ENCODE measurements at places on chromosomes 7 and 10. TPM values are rescaled to one million over a fixed set of nuclear protein-coding genes. Genes with fewer than 3 reads are reported as not detected.
A peak's percentile ranks its signal among the peaks of the same experiment; 100 is the strongest.

- no peak for DNase-seq
Measured at GRCh38 chr7:150992833-150993302, 2.1 kb downstream of the NOS3 start.

GRCh38 chr10:3648576-3648975, 136.4 kb downstream of the KLF6 start:
- DNase-seq = no peak

GRCh38 chr10:4136121-4136520, 351.1 kb upstream of the KLF6 start:
- no peak for DNase-seq

- DNase-seq = no peak
Measured at GRCh38 chr10:101414034-101414433, 60.1 kb downstream of the BTRC start.

- no peak for DNase-seq
Measured at GRCh38 chr7:5082806-5083205, 37.1 kb downstream of the RBAK start.

DNA sequence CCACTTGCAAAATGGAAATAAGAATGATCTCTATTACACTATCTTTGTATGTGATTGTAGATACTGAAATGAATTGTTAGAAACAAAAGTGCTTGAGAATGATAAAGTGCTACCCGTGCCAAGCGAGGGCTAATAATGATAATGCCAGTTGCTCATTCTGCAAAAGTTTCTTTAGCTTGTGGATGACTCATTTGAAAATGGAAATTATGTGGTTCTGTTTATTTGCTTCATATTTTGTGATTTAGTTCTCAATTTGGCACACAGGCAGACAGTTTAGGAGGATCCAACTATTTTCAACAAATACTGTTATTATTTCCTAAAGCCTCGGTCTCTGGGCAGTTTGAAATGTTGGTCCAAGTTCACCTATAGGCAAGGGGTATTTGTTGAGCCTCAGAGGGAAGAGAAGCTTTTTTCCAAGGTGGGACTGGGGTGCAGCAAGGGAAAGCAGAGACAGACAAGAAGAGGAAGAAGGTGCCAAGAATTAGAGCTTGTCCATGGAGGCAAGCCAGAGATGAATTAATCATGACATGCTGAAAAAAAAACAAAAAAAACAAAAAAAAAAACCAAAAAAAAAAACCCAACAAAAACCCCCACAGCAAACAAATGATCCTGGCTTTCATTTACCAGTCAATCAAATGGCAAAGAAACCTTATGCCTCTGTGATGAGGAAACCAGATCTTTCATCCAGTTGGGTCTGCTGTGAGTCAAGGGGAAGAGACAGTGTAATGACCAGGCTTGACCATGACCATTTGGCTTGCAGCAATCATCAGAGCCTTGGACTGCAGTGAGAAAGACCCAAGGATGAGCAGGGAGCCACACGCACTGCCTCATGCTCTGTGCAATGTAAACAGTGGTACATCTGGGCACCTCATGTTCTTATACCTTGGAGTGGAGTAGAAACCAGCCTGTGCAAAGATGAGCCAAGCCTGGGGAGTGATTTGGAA, 285.0 kb upstream of the HABP2 start:
- no peak for DNase-seq

GRCh38 chr7:31702354-31702753, 15.3 kb downstream of the PPP1R17 start:
- DNase-seq = no peak

- DNase-seq = no peak
Measured at GRCh38 chr7:136857573-136857972, 10.9 kb upstream of the CHRM2 start.

GRCh38 chr7:54299426-54299825, 242.7 kb upstream of the VSTM2A start:
- DNase-seq = no peak

DNA sequence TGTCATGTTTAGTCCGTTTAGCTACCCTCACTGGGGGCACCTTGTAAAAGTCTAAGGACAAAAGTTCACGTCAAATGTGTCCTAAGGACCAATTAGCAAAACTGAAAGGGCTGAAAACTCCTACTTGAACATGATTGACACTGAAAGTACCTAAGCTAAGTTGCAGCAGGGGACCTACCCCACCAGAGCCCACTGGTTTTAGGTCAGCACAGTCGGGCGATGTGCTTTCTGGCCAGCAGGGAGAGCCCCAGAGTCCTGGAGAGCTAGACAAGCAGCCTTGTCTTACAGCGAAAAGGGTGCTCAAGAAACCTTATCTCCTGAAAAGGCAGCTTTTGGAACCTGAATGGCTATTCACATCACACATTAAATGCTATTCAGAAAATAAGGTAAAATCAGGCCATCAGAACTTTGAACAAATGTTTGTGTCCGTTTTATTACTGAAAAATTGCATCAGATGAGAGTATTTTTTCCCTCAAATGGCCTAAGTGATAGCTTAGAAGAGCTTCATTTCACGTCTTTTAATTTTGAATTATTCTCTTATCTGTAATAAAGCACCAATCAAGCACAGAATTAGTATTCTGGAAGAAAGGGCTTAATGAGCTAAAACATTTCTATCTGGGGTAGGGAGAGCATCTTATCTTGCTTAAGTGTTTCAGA, 52.2 kb upstream of the MKI67 start:
- DNase-seq = no peak

DNA sequence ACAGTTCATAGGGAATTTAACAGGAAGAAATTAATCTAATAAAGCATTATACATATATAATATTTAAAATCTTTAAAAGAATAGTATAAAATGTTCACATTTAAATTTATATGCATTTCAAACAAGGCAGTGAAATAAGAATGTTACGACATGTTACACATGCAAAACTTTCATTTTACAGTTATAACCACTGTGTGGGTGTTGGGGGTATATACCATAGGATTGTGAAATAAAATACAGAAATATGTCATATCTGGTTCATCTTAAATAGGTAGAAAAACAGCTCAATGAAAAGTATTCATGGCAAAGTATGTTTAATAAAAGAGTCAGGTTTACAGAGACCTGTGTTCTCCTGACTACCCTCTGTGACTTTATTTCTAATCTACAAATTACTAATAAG, 45.6 kb downstream of the CHCHD3 start:
- no peak for DNase-seq

DNA sequence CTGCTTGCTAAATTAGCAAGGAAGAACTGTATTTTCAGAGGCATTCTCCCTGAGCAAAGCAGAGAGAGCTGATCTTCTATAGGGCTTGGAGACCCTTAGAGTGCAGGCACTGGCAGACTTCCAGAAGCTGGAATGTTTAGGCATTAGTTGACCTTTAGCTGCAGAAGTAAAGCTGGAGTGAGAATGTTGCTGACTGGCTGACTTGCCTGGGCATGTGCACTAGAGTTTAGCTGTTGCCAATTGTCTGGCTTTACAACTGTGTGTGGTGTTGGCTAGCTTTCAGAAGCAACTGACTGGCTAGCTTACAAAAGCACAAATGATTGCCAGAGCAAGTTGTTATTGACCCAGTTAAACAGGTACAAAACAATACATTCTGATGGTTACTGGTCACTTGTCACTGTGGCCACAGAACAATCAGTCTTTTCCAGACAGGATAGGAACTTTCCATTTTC, 25.1 kb downstream of the FAM13C start:
- DNase-seq = no peak

DNA sequence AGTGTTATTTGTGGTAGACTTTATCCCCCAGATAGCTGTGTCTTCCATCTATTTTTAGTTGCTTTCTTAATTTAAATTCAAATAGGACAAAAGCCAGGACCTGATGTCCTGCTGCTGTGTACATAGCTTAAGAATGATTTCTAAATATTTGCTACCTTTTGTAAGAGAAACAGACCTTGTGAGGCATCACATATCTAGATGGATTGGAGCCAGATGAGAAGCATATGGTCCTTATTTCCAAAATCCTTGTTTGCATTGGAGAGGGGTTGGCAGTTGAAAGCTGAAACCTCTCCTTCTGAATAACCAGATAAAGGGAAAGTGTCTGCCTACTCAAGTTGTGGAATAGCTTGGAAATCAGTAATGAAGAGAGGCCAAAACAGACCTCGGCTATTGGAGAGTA, 50.7 kb upstream of the AMPH start:
- no peak for DNase-seq

DNA sequence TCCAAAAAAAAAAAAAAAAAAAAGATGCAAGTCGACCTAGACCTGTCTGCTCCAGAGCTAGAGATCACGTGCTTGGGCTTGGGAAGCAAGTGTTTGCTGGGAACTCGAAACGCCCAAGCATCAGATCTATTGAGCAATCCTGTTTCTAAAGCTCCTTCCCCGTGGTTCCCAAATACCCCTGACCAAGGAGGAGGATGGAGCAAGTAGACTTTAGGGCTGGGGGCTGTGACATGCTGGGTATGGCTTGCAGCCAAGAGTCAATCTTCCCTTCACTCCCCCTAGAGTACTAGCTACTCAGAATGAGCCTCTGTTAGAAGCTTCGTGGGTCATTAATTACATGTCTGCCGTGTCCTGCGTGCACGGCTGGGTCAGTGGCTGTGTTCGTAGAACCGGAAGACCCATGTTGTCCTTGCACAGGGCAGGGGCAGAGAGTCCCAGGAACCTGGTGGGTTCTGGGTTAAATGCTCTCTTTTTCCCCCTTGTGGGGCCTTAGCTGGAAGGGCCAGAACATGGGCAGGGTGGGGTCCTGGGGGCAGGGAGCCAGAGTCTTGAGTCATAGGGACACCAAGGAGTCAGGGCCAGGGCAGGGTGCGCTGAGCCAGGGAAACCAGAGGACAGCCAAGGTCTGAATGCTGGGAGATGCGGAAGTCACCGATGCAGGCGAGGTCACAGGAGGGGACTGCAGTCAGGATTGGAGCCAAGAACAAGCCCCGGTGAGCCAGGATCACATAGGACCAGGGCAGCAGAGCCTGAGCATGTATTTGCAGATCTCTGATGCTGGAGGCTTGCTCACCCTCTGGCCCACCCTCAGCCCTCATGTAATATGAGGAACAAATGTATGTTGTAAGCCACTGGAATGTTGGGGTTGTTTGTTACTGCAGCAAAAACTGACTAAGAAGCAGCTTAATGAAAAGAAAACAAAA, 34.6 kb upstream of the TPST1 start:
- peak; percentile 72 for DNase-seq

DNA sequence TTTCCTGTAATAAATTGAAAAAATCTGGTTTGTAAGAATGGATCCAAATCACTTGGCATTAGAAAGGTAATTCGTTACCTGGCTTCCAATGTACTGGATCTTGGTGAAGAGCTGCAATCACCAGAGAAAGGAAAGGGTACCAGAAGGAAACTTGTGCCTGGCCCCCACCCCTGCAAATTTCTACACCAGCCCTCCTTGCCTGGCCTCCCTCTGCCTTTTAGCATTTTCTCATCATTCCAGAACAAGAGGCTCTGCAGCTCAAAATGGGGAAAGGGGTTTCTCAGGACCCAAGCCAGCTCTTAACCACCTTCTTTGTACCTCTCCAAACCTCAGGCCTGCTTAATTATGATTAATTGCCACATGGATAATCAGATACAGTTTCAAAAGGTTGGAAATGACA, 612.8 kb upstream of the MGMT start:
- DNase-seq = no peak

- no peak for DNase-seq
Measured at GRCh38 chr10:128241023-128241422, 114.8 kb upstream of the MKI67 start.

DNA sequence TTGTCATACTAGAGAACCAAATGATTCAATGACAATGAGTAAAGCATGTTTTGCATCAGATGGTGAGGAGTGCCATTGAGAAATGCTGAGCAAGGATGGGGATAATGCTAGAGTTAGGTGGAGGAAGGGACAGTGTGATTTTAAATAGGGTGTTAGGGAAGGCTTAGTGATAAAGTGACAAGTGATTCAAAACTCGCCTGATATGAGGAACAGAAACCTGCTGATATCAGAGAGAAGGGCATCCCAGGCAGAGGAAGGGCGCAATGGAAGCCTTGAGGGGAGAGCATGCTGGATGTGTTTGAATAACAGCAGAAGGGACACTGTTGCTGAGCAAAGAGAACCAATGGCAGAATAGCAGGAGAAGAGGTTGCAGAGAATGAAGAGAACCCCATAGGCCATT, 196.2 kb downstream of the NRG3 start:
- no peak for DNase-seq

DNA sequence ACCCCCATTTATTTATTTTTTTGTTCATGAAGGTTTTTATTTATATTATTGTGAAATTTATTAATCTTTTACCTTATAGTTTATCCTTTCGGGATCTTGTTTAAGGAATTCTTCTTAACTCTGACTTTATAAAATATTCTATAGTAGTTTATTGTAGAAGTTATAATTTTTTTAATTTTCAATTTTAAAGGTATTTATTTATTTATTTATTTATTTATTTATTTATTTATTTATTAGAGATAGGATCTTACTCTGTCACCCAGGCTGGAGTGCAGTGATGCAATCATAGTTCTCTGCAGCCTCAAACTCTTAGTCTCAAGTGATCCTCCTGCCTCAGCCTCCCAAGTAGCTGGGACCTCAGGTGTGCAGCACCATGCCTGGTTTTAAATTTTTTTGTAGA, 56.0 kb downstream of the NRF1 start:
- DNase-seq = no peak

DNA sequence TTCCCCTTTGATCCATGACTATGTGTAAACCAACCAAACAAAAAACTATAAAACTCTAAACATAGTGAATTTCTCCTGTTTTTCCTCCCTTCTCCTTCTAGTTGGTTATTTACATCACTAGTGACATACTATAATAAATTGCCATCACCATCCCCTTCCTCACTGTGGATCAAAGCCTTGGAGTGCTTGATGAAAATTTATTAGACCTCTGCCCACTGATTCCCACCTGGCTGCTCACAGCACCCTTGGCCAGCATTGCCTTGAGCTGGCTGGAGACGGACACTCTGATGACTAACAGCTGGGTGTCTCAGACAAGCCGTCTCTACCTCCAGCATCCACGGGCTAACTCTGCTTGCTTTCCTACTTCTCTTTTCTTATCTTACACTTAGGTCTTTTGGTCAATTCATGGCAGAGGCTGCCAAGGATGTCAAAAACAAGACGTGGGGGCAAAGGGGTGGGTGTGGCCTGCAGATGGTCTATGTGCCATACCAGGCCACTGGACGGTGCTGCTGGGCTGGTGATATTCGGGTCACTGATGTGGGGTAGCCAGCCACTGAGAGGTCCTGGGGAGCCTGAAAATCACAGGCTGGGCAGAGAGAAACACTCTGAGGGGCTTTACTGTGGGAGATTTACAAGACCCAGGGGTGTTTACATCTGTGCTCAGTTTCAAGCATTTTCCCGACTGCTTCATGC, 207.8 kb downstream of the TAX1BP1 start:
- no peak for DNase-seq

RAPGEF5 gene
- total RNA-seq = 62.8 TPM

LOXL4 gene
- total RNA-seq = 8.2 TPM

FZD1 gene
- 120 TPM for total RNA-seq

NPC1L1 gene
- total RNA-seq = 0.45 TPM

PRTFDC1 gene
- 4.7 TPM for total RNA-seq

LEP gene
- total RNA-seq = 7.2 TPM

ATP6V0A4 gene
- total RNA-seq = not detected

FAM25A gene
- total RNA-seq = not detected

EIF4H gene
- 213 TPM for total RNA-seq

NXPH1 gene
- total RNA-seq = not detected

All from sciatic nerve (tissue), 2 donors.